ENCODE measurements at places on chromosomes 12 and 14.

- no peaks in the 10 kb centered on the region for H3K4me1 ChIP-seq
- DNase-seq: no peak
- no peak overlapping the region for H3K27ac ChIP-seq
- no peaks in the 10 kb centered on the region for H3K36me3 ChIP-seq
- H3K27me3 ChIP-seq: no peaks in the 10 kb centered on the region
Observed at GRCh38 chr14:104187931-104188726, 49.7 kb downstream of the KIF26A start.

DNA sequence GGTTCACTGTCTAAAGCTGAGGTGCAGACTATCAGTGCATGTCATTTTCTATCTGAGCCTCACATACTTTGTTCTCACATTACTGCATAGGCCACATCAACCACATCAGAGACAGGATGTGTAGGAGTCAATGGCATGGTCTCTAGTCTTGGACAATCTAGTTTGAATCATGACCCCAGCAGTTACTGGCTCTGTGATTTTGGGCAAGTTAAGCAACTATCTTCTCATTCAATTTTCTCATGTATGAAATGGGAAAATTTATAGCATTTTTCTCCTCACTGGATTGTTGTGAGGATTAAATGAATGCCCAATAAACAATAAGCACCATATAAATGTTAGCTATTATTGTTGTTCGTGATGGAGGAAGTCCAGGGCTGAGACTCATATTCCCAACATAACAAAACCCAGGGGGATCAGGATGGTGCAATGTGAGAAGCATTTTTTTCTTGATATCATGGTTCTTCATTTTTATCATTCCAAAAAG lies 432.6 kb downstream of the LRIG3 start:
- no peak overlapping the region for H3K27ac ChIP-seq
- no peak overlapping the region for H3K4me3 ChIP-seq
- no peak for DNase-seq
- H3K27me3 ChIP-seq: no peaks in the 10 kb centered on the region

DNA sequence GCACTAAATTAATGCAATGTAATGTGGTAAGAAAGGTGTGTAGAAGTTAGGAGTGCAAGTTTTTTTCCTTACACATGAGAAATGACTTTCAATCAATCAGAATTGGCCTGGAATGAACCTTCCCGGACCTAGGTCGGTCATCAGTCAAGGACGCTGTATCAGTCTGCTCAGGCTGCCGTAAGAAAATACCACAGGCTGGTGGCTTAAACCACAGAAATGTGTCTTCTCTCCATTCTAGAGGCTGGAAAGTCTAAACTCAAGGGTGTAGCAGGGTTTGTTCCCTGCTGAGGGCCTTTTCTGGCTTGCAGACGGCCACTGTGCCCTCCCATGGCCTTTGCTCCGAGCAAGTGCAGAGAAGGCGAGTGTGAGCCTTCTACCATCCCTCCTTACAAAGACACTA lies 86.6 kb upstream of the DYNC1H1 start:
- peak overlapping the region; percentile 63 for H3K4me3 ChIP-seq
- H3K27ac ChIP-seq: peak overlapping the region; percentile 68
- DNase-seq: no peak
- peaks cover 97% of the 10 kb centered on the region for H3K4me1 ChIP-seq
- H3K27me3 ChIP-seq: no peaks in the 10 kb centered on the region

DNA sequence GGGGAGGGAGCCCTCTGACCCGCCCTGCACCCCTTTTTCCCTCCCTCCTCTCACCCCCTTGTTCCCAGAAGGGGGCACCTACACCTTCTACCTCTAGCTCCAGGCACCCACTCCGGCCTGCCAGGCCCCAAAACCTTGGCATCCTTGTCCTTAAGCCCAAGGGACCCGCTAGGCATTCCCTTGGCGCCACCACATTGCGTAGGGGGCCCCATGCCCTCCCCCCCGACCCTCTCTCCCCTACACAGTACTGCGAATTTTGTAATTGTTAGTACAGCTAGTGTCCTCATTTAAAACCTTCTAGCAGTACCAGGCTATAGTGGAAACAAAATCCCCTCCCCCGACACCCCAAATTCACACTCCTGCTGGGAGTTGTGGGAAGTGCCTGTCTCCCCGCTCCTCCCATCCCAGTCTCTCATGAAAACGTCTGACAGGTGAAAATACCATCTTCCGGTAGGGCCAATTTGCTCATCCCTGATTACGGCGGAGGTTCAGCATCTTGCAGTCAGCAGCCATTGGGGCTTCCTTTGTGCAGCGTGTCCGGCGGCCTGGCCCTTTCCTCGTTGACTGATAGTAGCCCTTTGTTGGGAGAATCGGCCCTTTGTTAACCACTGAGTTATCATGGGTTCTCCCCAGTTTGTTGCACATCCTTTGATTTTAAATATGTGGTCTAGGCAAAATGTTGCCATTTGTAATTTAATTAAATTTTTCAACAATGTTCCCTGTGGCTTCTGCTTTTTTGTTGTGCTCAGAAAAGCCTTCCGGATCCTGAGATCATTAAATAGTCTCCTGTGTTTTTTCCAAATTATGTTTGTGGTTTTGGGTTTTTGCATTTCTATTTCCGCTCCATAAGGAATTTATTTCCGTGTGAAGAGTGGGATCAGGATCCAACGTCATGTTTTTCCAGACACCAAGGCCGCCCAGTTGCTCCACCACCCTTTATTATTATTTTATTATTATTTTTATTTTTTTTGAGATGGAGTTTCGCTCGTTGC lies 7.9 kb upstream of the CEP170B start:
- H3K4me3 ChIP-seq: no peak overlapping the region
- H3K4me1 ChIP-seq: no peaks in the 10 kb centered on the region
- no peak overlapping the region for H3K27ac ChIP-seq
- H3K27me3 ChIP-seq: peaks cover 10% of the 10 kb centered on the region
- no peak for DNase-seq
- H3K36me3 ChIP-seq: no peaks in the 10 kb centered on the region

DNA sequence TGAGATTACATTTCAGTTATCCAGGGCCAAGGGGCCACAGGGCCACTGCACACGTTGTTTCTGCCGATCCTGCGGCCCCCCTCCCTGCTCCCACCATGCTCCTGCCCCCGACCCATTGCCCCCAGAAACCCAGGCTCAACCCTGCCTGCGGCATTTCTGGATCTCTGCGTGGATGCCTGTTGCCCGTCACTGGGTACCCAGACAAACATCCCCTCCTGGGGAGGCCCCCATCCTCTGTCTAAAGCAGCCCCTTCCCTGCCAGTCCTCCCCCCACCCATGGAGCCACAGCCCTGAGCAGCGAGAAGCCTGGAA lies 326.4 kb upstream of the SFSWAP start:
- H3K4me1 ChIP-seq: no peaks in the 10 kb centered on the region
- H3K36me3 ChIP-seq: no peaks in the 10 kb centered on the region
- no peak overlapping the region for H3K27ac ChIP-seq
- no peak for DNase-seq

GRCh38 chr12:64192644-64193444 lies 29.3 kb downstream of the KICS2 start:
- no peak for DNase-seq
- H3K27ac ChIP-seq: peak overlapping the region; percentile 29
- H3K4me1 ChIP-seq: peaks cover 11% of the 10 kb centered on the region
- H3K36me3 ChIP-seq: peaks cover 3% of the 10 kb centered on the region

- no peaks in the 10 kb centered on the region for H3K27me3 ChIP-seq
- H3K4me3 ChIP-seq: no peak overlapping the region
- H3K36me3 ChIP-seq: no peaks in the 10 kb centered on the region
- H3K4me1 ChIP-seq: peaks cover 17% of the 10 kb centered on the region
- DNase-seq: no peak
Observed at GRCh38 chr14:96894966-96895365, 97.8 kb downstream of the VRK1 start.

GRCh38 chr12:92404921-92405320 lies 259.3 kb upstream of the BTG1 start:
- peaks cover 89% of the 10 kb centered on the region for H3K4me1 ChIP-seq
- no peaks in the 10 kb centered on the region for H3K27me3 ChIP-seq
- peak overlapping the region; percentile 85 for H3K4me3 ChIP-seq
- no peaks in the 10 kb centered on the region for H3K36me3 ChIP-seq

DNA sequence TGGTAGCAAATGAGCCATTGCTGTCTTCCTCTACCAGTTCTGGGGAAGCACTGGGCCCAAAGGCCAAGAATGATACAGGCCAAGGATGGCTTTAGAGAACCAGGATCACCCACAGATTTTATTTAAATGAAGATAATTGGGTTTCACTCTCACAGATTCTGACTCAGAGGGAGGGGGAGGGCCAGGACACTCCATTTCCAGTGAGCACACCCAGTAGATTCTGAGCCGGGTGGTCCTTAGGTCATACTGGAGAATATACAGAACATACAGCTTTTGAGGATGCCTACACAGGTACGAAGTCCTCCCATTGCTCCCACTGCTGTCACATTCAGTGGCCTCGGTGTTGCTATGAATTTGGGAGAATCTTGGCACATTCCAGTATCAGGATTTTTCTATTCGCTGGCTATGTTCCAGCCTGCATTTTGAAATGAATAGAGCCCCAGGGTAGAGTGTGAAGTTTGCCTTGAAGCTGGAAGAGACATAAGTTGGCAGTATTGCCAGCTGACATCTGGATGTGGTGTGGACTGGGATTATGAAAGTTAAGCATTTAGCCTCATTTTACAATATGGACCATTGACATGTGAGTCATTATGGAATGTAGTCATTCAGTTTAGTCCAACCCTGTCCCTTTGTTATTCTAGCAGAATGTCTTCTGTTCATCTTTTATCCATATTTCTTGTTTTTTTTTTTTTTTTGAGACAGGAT lies 45.8 kb upstream of the POC1B start:
- peaks cover 14% of the 10 kb centered on the region for H3K4me1 ChIP-seq
- H3K4me3 ChIP-seq: no peak overlapping the region
- DNase-seq: no peak
- H3K27me3 ChIP-seq: no peaks in the 10 kb centered on the region
- no peaks in the 10 kb centered on the region for H3K36me3 ChIP-seq

DNA sequence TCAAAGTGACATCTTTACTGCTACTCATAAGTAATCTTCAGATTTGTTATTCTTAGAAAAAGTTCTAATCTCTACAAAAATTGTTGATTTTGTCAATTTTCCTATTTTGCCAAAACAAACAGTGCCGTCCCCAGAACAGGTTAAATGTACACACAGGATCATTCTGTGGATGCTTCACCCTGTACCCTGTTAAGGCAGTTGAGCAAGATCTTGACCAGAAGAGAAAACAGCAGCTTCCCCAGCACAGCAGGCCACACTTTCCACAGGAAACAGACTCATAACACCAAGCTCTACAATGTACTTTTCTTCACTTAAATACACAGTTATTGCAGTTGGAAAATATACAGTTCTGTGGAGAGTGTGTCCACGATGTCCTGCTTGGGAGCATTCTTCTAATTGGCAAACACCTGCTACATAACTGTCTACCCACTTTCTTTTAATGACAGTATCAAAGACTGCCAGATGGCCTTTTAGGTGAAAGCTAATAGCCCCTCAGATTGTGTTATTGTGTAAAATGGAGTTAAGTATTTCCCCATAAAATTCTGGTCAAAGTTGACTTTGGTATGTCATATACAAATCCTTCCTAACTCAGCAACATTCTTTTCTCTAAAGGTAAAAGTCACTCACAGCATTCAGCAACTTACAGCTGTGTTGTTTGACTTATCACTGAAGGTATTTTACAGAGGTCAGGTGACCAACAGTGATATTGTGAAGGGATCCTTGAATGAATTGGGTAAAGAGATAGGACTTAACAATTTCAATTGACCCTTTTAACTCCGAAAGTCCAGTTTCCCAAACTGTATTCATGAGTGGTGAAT lies 77.0 kb downstream of the SEC23A start:
- H3K27ac ChIP-seq: peak overlapping the region; percentile 33
- no peak for DNase-seq
- H3K4me3 ChIP-seq: no peak overlapping the region
- peaks cover 5% of the 10 kb centered on the region for H3K36me3 ChIP-seq
- no peaks in the 10 kb centered on the region for H3K4me1 ChIP-seq
- no peaks in the 10 kb centered on the region for H3K27me3 ChIP-seq

- no peak overlapping the region for H3K27ac ChIP-seq
- H3K4me3 ChIP-seq: no peak overlapping the region
- no peaks in the 10 kb centered on the region for H3K27me3 ChIP-seq
- no peaks in the 10 kb centered on the region for H3K36me3 ChIP-seq
- H3K4me1 ChIP-seq: no peaks in the 10 kb centered on the region
Observed at GRCh38 chr14:80110721-80111120, 100.6 kb downstream of the DIO2 start.

Data from activated T-cell treated with anti-CD3 and anti-CD28 coated beads, Interleukin-2, amount 50 U/mL, for 72 hours (primary cell).